ENCODE measurements at places on chromosomes 11 and 22.

DNA sequence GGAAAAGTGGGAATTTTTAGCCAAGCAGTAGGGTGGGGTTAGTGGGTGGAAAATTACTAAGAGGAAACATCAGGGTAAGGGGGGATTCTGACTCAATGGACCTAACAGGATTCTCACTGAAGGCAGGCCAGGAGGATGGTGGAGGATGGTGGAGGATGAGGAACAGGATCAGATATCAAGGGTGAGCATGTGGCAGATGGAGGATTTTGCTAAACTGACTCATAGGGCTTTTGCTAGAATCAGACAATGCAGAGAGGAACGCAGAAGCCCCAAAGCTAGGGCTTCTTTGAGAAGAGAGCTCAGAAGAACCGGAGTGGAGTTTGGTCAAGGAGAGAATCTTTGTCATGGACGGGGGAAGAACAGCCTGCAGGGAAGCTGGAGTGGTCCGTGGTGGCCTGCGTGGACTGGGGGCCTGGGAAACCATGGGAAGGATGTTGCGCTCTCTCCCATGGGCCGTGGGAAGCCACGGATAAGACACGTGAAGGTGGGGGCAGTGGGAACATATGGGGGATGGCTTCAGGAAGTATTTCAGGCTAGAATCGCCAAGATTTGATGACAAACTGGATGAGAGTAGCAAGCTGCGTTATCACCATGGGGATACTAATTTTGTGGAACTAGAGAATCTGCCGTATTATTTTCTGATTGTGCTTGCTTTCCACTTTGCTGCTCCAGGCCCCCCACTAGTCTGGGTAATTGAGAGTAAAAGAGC lies 165.2 kb downstream of the LDLRAD3 start:
- DNase-seq: no peak

GRCh38 chr11:16335236-16335962 lies 20.9 kb downstream of the SOX6 start:
- no peak for DNase-seq

GRCh38 chr11:38968951-38969350 lies 2370.9 kb upstream of the RAG2 start:
- DNase-seq: no peak

DNA sequence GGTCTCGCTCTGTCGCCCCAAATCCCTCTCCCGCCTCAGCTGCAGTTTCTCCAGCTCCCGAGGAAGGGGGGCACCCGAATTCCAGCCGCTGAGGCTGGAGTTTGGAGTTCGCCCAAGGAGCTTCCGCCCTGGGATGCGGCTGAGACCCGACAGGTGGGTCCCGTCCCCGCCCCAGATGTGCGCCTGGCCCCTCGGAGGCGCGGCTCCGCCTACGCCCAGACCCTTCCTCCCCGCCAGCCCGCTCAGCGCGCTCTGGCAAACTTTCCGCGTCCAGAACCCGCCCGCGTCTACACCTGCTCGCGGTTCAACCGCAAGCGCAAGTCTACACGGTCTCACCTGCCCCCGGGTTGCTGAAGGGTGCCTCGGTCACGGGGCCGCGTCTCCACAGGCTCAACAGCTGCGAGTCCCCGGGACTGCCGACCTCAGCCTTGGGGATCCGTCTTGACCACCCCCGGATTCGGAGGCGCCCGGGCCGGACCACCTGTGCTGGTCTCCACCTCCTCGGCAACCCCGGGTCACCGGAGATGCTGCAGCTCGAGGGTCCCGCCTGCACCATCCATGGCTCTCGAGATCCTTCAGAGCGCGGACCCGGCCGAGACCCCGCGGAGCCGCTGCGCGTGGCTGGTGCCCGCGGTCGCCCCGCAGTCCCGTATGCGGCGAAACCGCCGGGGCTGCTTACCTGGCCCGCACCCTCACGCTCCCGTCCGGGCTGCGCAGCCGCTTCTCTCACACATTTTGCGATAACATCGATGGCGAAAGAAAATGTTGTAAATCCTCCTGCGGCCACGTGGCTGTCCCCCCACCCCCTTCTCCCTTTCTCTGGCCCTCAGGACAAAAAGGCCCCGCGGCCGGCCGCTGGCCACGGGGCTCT lies 63.6 kb downstream of the NFAM1 start:
- no peak for DNase-seq

DNA sequence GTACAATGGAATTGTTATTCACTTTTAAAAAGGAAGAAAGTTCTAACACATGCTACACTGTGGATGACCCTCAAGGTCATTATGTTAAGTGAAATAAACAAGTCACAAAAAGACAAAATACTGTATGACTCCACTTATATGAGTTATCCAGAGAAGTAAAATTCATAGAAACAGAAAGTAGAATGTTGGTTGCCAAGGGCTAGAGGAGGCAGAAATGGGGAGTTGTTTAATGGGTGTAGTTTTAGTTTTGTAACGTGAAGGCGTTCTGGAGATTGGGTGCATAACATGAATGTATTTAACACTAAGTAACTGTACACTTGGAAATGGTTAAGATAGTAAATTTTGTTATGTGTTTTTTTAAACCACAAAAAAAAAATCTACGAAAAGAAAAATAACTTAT lies 43.8 kb downstream of the CCDC81 start:
- DNase-seq: no peak

DNA sequence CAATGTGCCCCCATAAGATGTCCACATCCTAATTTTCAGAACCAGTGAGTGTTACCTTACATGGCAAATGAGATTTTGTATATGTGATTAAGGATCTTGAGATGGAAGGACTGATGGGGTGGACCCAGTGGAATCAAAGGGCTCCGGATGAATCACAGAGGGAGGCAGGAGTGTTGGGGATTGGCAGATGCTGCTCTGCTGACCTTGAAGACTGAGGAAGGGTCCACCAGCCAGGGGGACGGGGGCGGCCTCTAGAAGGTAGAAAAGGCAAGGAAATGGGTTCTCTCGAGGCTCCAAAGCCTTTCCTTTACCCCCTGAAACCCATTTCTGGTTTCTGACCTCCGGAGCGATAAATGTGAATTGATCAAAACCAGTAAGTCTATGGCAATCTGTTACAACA lies 18.8 kb downstream of the TMEM218 start:
- DNase-seq: no peak

GRCh38 chr11:32176223-32176934 lies 85.5 kb downstream of the RCN1 start:
- DNase-seq: peak; percentile 46

DNA sequence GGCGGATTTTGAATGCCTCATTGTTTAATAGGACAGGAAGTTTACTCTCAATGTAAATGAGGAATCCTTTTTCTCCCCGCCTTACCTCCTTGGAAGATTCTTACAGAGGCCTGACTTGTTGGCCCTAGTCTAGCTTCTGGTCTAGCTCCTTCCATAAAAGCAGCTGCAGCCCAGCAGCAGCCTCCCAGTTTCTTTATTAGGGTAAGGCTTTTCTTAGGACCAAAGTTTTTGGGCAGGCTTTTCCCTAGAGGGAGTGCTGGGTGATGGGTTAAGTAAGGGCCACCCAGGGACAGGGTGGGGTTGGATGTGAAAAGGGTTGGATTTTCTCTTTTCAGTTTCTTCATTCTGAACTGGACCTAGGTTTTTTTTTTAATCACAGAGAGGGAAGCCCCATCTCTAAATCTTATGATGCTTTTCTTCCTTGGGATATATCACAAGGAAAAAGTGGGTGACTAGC lies 49.7 kb downstream of the LIF start:
- no peak for DNase-seq

GRCh38 chr11:70548976-70549375 lies 150.6 kb downstream of the CTTN start:
- DNase-seq: no peak

DNA sequence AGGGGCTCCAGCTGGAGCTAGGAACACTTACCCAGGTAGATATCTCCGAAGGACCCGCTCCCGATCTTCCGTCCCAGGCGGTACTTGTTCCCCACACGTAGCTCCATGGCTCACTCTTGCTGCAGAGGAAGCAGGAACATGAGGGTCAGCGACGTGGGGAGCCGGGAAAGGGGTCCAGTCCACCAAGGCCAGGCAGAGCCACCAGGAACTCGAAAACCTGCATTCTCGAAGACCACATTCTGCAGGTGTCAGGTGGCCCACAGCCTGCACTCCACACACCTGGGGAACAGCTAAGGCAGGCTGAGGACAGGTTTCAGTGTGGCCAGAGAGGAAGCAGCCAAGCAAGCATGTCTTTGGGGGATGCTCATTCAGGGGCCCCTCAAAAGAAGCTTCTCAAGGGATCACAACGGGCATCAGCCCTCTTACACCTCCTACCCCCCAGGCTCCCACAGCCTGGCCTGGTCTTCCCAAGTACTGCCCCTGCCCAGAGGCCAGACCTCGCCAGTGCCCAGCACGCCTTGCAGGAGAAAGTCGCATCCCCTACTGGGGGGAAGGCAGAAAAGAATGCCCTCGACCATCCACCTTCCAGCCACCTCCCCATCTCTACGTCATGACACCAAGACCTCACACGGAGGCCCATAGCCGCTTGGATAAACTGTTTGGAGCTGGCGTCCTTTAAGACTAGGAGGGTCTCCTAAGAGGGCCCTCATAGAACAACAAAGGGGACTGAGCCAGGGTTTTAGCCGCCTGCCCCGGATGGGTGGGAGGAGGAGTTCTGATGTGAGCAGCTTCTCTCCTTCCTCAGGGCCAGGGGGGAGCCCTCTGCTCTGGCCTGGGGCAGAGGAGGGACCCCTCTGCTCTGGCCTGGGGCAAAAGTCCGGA lies 2.9 kb downstream of the CSNK1E start:
- DNase-seq: no peak

GRCh38 chr11:3096909-3097530 lies 39.8 kb upstream of the CARS1 start:
- DNase-seq: no peak

- DNase-seq: no peak
Observed at GRCh38 chr11:117744471-117745150, 52.4 kb downstream of the DSCAML1 start.

DNA sequence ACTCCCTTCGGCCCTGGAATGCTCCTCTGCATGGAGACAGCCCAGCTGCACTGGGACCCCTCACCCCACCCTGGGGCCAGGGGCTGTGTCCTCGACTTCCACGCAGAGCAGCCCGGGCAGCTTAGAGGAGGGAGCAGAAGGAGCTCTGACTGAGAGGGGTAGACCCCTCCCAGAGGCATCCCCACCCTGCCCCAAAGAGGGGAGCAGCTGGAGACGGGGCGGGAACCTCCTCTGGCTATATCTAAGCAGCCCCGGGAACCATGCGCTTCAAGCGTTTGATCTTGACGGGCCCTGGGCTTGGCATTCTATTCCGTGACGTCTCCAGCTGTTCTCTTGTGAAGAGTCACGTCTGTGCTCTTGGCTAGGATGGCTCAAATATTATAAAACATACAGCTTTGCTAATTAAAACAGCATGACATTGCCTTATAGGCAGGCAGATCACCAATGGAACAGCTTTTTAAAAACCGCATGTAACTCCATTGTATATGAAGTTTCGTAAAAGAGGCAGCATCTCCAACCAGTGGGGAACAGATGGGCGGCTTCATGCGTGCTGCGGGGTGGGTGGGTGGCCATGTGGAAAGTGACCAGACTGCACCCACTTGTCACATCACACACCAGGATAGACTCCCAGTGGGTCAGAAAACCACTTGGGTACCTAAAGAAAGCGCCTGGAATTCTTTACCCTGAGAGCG lies 7.7 kb downstream of the KCNQ1 start:
- DNase-seq: peak; percentile 2
